ENCODE measurements at places on chromosomes 16 and 17.

DNA sequence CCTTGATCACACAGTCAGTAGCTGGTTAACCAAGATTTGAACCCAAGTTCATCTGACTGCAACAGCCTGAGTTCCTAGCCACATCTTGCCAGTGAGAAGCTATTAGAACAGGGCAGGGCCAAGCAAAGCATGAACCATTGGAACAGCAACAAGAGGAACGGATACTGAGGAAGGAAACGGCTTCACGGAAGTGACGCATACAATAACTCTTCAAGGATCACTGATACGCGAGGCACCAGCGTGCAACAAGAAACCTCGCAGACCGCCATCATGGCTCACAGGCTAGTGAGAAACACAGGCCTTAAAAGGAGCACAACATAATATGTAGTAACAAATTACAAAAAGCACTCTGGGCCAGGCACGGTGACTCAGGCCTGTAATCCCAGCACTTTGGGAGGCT is 114.9 kb downstream of the CDYL2 start:
- no peak for DNase-seq

DNA sequence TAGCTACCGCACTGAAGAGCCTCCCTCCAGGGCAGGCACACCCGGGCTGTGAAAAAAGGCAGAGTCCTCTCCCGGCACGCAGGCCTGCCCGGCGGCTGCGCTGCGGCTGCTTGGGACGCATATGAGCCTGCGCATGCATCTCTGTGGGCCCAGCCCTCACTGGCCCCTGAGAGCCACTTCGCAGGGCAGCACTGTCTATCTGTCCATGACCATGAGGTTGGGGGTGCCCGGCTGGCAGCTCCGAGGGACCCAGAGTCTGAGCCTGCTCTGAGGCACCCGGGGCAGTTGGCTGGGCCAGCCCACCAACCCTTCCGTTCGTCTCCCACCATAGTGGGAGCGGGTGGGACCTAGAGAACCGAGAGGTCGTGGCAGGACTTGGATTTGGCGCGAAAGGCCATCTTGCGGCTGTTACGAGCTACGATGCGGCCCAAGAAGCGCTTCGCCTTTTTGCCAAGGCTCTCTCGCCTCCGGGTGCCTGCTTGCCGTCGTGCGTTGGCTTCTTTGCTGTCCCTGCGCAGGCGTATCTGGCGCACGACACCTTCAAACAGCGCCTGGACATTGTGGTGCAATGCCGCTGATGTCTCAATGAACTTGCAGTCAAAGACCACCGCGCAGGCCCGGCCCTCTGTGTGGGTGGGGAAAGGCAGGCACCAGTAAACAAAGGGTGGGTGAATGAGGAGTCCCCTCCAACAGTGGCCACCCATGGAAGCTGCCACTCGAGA is 3.2 kb upstream of the CDH16 start:
- DNase-seq = no peak

DNA sequence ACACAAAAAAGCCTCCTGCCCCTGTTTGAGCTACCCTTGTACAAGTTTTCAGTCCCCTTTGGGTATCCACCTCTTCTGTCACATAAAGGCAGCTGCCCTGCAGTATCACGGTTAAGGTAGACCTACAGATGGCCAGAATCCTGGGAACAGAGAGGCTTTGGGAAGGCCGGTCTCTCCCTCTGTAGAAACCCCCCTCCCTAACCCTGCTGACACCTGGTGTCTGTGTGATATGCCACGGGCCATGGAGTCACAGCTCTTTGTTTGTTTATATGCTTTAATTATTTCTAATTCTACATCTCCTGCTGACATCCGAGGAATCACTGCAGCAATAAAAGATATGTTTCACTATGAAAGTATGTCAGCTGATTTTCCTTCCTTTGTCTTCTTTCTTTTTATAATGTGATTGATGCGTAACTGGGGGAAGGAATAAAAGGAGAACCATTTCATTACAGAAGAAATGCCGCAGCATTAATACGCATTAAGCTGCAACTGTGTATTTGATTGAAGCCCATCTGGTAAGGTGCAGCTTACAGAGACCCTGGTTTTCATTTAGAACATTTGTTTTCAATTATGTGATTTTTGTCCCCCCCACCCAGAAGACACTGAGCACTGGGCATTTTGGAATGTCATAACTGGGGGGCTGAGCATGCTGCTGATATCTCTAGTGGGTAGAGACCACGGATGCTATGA is 142.1 kb downstream of the SLC39A11 start:
- no peak for DNase-seq

GRCh38 chr17:21530311-21530710 is 154.2 kb downstream of the KCNJ12 start:
- DNase-seq = no peak

DNA sequence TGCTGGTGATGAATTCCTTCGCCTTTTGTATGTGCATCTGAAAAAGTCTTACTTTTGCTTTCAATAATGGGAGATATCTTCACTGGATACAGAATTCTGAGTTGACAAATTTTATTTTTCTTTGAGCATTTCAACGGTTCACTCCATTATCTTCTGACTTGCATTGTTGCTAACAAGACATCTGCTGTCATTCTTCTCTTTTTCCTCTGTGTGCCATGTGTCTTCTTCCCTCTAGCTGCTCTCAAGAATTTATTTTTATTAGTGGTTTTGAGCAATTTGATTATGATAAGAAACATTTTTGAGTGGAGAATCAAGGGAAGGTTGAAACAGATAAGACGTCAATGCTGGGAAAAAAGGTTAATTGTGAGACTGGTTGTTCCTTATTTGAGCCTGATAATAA is 471.8 kb downstream of the CDH13 start:
- no peak for DNase-seq

Data from HT1080 (cell line).